ENCODE measurements at places on chromosomes 5 and 9.
A peak's percentile ranks its signal among the peaks of the same experiment; 100 is the strongest.

DNA sequence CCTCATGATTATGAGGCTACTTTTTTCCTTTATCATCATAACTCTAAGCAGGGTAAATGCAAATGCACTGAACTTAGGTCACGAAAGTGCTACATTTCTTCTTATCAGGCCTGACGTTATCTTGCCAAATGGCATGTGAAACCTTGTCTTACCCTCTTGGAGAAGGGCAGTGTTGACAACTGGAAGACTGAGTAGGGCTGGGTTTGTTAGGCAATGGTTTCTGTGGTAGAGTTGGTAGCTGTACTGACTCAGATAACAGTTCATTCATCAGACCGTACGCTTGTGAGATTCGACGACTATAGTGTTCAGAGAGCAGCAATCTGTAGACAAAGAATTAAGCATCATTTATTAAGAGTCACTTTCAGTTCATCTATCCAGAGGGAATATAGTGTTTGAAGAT, 127.7 kb downstream of the CPLANE1 start:
- DNase-seq: no peak

GRCh38 chr9:97176206-97176605, 131.3 kb upstream of the CCDC180 start:
- no peak for DNase-seq

DNA sequence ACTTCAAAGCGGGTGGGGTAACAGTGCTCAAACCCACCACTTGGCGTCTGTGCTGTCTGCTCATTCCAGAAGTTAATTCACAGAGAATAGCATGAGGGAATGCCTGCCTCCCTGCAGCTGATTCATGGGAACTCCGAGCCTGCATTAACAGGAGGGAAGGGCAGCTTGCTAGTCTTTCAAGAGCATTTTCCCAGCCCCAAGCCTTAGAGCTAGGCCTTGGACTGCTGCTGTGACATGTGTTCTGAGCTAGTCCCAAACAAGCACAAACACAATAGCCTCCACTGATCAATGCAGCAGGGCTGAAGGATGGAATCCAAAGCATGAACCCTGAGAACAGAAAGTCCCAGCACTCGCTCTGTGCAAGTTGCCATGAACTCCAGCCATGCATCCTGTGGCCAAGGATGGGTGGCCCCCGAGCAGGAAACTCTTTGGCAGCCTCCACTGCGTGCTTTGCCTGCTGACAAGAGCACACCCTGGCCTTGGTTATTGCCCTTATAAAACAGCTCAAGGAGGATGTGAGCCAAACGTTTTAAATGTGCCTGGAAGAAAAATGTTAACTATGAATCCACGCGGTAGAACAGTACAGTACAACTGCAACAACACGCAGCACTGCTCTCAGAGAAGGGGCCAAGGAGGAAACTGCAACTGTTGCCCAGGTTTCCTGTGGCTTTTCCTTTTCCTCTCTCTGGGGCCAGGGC, 653.1 kb upstream of the KLF4 start:
- DNase-seq: peak; percentile 92

DNA sequence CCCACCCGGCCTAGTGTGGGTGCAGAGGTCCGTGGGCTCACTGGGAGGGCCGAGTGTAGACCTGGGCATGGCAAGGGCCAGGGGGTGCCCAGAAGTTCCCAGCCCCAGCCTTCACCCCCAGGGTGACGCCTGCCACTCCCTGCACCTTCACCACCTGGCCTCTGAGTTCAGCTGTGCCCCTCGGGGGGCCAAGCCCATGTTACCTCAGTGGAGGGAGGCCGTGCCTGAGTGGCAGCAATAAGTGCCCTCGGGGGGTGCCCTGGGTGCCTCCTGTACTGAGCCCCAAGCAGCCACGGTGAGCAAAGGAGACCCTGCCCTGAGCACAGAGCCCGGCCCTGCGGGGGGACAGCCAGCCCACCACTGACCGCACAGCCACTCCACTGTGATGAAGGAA, 10.3 kb upstream of the FCN2 start:
- DNase-seq: no peak

DNA sequence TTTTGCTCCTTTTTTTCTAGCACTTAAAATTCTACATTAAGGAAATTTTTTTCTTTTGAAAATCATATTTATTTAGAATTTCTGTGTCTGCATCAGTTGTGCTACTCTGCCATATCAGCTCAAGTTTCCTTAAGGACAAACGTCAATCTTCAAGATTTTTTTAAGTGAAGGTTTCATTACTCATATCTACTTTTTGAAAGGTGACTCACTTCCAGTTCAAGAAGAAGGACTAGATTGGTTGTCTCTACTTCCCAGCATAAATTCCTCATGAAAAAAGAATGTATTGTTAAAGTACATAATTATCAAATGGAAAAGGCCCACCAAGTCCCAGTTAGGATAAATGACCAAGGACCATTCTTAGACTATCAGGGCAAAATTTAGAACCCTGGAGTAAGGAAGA, 626.5 kb downstream of the DMRTA1 start:
- no peak for DNase-seq

- DNase-seq: no peak
These were observed 5.2 kb upstream of the BARX1 start for GRCh38 chr9:93960221-93960970.

GRCh38 chr9:136019041-136019680, 58.0 kb upstream of the UBAC1 start:
- peak; percentile 11 for DNase-seq

- DNase-seq: no peak
These were observed 108.3 kb downstream of the WNK2 start for GRCh38 chr9:93292288-93292615.

DNA sequence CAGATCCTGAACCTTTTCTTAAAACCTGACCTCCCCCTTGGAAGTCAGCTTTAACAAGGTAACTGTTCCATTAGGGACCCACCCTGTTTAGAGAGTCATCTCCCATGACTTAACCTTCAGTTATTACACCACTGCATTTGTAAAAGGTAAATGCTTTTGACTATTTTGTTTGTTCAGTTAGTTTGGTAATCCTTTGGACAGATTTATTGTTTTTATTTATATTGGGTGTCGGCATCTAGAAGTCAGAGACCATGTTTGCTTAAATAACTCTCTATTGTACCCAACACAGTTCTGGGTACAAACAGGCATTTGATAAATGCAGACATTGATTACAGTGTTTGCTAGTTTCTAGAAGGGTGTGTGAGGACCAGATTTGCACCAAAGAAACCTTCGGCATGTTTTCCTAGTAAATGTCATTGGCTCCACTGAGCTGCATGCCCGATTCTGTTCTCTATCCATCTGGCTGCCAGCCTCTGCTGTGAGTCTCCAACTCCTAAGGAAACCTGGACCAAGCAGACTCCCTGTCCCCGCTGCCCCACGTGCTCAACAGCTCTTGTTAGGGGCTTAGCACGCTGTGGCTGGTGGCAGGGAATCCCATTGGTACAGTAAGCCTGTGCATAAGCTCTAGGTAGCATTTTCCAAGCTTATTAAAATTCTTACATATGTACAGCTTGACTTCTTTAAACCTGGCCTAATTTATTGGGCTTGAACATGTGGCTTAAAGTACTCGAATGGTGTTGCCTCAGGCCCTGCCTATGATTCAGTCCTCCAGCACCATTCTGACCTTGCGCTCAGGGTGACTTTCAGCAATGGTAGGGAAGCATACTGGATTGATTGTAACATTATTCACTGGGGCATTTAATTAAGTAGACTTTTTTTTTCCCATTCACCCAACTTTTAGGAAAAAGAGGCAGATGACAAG, 6.6 kb downstream of the PCBD2 start:
- DNase-seq: no peak

DNA sequence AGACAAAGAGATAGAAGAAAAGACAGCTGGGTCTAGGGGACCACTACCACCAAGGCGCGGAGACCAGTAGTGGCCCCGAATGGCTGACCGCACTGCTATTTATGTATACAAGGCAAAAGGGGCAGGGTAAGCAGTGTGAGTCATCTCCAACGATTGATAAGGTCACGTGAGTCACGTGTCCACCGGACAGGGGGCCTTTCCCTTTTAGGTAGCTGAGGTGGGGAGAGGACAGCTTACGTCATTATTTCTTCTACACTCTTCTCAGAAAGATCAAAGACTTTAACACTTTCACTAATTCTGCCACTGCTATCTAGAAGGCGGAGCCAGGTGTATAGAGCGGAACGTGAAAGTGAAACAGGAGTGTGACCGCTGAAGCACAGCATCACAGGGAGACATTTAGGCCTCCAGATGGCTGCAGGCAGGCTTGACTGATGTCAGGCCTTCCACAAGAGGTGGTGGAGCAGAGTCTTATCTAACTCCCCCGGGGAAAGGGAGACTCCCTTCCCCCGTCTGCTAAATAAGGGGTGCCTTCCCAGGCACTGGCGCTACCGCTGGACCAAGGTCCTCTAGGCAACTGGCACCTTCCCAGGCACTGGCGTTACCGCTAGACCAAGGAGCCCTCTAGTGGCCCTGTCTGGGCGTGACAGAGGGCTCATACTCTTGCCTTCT, 6.1 kb upstream of the PRR16 start:
- peak; percentile 81 for DNase-seq

DNA sequence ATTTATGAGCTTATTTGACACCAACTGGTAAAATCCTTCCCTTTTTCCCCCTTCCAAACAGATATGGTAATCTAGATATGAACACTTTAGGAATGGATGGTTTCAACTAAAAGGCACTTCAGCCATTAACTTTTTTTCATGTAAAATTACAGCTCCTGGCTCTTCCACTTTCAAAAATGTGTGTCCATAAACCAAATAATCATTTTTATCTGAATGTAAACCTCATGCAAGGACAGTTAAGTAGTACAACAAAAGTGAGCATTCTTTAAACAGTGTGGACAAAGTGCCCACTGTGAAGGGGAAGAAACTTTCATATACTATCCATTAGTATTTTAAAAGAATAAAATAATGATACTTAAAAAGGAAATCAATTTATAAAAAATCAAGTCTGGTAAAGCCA, 17.2 kb downstream of the RAB14 start:
- no peak for DNase-seq

DNA sequence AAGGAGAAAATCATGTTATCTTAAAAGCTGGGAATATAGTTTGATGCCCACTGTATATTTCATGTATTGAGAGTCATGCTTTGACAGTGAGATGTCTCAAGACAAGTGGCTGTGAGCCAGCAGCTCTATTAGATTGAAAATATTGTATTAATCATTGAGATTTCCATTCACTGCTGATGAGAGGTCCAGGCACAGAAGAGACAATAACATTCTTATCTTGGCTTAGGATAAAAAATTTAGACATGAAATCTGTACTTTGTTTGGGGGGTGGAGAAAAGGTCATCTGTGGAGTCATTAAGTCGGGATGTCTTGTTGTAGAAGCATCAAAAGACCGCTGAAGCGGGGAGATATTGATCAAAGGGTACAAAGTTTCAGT, 97.9 kb upstream of the EQTN start:
- no peak for DNase-seq

DNA sequence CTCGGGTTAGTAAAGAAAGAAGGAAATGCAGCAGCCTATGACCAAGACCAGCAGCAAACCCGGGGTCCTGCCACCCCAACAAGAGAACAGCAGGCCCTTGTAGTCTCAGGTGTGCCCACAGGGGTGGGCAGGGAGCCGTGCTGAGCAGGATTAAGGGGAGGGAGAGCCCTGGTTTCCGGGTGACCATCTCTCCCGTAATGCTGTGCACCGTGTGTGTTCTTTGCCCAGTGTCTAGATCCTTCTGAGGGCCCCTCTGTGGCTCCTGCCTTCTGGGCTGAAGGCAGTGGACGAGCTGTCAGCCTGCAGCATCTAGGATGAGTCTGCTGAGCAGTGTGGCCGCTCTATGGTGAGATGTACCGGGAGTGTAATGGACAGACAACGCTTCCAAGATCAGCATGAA, 12.7 kb upstream of the PLEKHG4B start:
- DNase-seq: no peak

DNA sequence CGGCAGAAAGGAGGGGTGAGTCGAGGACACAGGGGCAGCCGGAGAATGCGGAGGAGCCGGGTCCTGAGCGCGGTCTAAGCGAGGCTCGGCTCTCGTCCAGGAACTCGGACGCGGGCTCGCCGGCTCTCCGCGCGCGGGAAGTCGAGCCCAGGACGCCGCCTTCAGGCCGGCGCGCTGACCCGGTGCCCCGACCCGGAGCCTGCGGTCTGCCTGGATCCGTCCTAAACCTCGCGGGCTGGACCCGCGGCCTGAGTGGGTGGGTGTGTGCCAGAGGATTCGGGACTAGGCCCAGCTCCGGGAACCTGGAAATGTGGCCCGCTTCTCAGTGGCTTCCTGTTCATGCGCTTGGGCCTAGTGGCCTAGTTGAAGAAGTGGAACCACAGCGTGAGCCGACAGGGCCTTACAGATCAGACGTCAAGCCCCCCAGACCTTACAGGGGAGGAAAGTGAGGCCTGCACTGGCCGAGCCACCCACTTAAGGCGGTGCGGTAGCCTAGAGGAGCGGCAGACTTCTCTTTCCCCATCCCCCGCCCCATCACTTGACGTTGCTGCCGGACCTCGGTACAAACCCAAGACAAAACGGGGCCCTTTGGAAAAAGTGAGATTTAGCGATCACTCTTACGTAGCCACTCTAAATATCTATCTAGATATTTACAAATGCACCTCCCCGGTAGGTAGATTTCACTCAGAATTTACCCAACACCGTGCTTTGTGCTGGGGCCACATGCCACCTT, 1.2 kb downstream of the CDKN2B-AS1 start:
- DNase-seq: peak; percentile 66

GRCh38 chr5:20559845-20560244, 571.8 kb upstream of the CDH18 start:
- DNase-seq: no peak

GRCh38 chr5:147784146-147784987, 1.8 kb upstream of the JAKMIP2 start:
- DNase-seq: no peak

- no peak for DNase-seq
These were observed 17.8 kb upstream of the ERMP1 start for GRCh38 chr9:5850724-5851122.

DNA sequence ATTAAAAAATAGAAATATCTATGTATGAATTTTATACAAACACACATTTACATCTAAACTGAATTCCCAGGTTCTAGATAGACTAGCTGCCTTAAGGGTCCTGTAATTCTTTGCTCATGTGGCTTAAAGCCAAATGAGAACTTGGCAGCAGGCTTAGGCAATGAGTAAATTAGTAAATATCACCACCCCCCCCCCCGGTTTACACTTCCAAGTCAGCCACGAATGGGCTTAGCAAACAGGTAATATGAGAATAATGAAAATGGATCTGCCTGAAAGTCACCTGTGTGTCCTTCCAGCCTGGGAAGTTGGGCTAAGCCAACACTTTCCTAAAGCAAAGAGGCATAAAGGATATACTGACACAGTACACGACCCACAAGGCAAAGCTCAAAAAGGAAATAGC, 108.6 kb downstream of the KLHL3 start:
- no peak for DNase-seq

GRCh38 chr5:89117124-89117644, 234.2 kb upstream of the MEF2C start:
- DNase-seq: no peak

Data from psoas muscle (tissue), 8 donors.